ENCODE measurements at places on chromosomes 6 and 20.

DNA sequence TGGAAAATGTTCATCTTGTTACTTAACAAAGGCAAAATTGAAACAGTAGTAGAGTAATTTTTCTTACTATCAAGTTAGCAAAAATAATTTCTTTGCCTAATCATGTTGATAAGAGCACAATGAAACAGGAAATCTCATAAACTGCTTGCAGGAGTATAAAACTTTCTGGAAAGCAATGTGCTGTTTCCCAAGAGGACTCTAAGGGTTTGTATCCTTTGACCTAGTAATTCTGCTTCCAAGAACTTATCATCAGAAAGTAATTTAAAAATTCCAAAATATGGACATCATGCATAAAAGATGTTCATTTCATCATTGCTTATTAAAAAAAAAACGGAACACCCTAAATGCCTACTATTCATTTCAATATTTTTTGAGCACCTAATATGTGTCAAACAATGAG, 46.1 kb upstream of the TNFAIP3 start:
- DNase-seq: no peak

DNA sequence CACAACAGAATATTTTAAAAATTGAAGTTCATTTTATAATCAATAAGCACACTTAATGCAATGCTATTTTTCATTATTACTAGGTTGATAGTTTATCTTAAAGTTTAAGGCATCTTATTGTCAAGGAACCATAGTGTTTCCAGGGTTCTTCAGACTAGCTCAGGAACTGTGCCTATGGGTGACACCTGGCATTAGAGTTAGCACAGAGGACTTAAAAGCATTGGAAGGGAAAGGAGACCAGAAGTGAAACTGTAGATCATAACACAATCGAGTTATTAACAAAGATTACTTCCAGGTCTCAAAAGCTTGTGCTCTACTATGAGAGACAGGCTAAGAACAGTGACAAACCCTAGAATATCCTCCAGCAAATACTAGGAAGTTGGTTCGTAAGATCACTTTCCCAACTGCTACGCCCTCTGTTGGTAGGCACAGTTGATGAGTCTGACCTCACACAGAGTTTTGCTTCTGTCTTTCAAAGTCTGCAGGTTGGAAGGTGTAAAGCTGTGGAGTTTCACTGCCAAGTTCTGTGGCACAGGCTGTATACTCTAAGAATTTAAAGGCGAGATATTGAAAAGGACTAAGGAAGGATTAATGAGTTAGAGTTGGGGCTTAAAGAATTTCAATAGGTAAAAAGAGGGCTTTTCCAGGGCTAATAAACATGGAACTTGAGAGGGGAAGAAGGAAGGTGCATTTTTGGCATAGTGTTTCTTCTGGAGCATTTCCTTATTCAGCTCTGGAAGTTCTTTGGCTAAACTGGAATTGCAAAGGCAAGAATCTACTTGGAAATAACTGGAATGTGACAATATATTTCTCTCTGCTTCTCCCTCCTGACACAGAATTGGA, 531.3 kb upstream of the JAG1 start:
- DNase-seq: no peak

- no peak for DNase-seq
Observed at GRCh38 chr6:162200041-162200440, 527.5 kb downstream of the PRKN start.

GRCh38 chr6:161507375-161507774, 233.5 kb upstream of the AGPAT4 start:
- no peak for DNase-seq

DNA sequence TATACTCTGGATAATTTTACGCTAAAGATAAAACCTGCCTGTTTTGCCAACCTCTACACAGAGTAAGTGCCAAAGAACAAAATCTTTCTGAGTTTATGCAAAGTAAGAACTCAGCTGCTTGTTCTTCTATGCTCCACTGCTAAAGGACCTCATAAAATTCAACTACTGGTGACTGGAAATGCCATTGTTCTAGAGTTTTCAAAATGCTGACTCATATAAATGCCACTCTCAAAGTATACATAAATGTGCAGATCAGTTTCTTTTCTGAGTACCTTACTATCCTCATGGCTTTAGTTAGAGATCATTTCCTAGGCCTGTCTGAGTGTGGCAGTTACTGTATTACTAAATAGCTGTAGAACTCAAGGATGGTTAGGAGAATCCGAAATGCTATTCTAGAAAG, 45.6 kb downstream of the LYRM4 start:
- no peak for DNase-seq

- DNase-seq: no peak
Observed at GRCh38 chr6:123681957-123682462, 45.3 kb upstream of the TRDN start.

DNA sequence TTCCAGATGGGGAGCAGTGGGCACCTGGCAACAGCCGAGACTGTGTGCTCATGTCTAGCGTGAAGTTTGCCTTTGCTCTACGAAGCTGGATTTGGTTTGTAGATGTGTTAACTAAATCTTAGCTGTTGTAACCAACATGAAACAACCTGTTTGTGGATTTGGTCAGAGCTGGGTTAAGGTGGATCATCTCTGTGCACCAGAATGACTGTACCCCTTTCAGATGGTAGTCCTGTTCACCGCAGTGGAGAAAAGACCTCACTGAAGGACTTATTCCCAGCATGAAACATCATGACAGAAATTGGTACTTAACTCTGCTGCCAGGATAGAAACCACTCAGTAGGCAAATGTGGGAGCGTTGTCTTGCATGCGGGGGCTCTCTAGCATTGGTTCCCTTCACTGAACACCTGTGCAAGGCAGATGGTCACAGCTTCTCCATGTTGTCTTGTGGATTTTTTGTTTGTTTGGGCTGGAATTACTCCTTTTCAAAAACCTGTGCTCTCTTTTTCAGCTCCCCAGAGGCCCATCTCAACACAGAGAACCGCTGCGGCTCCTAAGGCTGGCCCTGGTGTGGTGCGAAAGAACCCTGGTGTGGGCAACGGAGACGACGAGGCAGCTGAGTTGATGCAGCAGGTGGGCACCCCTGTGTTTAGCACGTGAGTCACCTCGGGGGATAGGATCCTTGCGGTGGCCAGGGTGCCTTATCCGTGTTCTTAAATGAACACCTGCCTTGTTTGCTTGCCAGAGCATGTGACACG, 19.3 kb upstream of the EFCAB8 start:
- DNase-seq: no peak

DNA sequence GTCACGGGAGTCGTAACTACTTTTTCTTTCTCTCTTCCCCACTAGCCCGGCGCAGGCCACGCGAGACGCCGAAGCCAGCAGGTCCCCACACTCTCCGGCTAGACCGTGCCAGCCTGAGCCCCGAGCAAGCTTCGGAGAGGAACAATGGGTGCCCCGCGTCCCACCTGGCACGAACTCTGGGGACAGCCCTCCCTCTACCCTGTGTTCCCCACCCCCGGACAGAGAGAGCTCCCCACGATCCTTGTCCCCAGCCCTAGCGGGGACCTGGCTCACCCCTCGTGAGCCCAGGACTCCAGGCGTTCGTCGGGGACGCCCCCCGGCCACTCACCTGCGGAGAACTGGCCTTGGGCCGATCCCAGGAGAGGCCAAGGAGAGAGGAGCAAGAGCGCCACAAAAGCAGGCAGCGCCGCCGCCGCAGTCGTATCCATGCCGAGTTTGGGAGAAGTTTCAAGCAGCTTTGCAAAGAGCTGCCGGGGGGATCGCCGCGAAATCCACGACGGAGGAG, 416 bp downstream of the PTPRK start:
- DNase-seq: no peak

GRCh38 chr6:56347526-56347925, 100.1 kb upstream of the COL21A1 start:
- DNase-seq: no peak

DNA sequence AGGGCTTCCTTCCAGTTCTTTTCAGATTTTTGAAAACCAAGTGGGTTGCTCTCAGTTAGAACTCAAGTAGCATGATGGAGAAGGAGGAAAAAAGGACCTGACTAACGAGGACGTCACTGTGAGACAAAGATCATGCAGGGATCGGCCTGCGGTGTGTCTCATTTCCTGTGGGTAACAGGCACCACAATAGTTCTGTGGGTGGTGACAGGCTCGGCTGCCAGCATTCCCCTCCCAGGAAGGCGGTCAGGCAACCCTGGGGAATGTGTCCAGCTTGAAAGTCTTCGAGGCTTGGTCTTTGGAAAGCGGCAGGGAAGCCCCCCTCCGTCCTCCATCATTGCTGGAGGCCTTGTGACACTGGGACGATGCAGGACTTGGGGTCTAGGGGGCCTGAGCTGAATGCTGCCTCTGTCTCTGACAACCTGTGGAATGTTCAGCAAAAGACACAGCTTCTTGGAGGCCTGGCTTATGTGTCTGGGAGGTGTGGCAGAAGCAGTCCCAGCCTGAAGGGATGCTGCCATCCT, 121.0 kb downstream of the BCAS1 start:
- DNase-seq: peak; percentile 55

All from stimulated activated CD8-positive, alpha-beta memory T cell treated with anti-CD3 and anti-CD28 coated beads, Interleukin-4, amount 100 ng/mL, for 1 hour (primary cell).